EL (cell line): ENCODE measurements at places on chromosomes 16 and 17.

DNA sequence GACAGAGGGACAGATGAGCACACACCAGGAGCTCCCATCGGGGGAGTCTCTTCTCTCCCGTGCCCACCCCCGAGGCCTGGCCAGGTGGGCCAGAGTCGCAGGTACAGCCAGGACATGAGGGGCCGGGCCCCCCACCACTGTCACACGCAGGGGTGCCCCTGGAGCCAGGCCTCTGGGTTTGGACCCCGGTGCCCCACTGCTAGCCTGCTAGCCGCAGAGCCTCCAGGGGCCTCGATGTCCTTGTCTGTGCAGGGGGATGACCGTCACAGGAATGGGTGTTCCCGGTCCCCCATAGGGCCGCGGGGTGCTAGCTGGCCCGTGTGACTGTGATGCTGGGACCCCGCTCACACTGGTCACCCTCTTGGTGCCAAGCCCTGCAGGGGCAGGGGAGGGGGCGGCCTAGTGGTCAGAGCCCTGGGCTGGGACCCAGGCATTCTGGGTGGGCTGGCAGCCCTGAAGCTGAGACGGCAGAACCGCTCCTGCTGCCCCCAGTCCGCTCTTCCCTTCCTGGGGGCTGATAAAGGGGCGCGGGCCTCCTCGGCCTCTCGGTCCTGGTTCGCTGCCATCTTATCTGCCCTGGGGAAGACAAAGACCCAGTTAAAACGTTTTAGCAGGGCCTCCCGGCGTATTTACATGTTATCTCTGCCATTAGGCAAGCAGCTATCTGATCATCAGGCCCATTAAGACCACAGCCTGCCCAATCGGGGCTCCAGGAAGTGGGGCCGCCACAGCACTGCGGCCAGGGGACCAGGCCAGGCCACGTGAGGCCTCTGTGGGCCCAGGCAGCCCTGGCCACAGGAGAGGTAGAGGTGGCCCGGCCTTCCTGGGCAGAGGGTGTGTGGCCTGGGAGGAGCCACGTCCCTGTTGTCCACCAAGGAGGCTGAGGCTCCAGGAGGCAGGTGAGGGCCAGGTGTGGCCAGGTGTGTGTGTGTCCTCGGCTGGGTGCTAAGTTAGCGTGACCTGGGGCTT lies 57.2 kb upstream of the ZC3H18 start:
- DNase-seq: no peak

DNA sequence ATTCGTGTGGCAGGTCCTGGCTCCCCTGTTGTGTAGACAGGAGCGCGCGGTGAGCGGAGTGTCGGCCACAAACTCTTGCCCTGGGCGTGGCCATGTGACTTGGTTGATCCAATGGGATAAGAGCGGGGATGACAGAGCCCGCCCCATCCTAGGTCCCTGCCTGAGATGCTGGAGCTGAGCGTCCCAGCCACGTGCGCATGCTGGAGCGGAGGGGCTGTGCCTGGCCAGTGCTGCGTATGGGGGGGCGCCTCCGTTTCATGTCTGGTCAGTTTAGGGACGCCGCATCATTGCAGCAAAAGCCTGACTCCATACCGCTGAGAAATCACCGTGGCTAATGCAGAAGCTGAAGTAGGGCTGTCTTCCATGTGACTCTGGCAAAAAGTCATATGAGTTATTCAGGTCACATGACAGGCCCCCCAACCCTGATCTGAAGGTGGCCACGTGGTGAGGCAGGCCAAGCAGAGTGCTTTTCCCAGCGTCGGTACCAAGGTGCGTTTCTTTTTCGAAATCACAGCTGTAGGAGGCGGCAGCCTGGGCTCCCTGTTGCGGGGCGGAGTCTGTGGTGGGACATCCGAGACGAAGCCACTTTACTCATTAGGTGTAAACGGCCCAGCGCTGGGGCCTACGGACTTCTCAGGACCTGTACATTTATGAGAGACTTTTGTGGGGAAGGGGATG lies 22.5 kb downstream of the HSBP1 start:
- DNase-seq: no peak

DNA sequence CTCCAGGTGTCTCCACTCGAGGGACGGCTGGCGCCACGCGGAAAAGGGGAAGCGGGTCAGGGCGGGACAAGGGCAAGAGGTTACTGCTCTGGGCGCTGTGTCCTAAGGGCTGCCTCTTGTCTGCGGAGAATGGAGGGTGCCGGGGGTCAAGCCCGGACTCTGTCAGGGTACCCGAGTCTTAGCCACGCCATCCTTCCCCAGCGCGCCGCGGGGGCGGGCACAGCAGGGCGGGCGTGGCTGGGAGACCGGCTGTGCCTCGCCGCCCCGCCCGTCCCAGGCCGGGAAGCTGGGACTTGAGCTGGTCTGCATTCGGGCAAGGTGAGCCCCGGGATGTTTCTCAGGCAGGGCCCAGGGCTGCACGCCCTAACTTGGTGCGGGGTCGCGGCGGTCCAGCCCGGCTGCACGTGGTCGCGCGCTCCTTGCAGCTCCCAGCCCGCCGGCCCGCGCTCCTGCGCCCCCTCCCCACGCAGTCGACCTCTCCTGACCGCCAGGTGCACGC lies 6.2 kb upstream of the ACTG1 start:
- DNase-seq: peak; percentile 42

GRCh38 chr17:74192950-74193781 lies 10.3 kb upstream of the RPL38 start:
- no peak for DNase-seq

DNA sequence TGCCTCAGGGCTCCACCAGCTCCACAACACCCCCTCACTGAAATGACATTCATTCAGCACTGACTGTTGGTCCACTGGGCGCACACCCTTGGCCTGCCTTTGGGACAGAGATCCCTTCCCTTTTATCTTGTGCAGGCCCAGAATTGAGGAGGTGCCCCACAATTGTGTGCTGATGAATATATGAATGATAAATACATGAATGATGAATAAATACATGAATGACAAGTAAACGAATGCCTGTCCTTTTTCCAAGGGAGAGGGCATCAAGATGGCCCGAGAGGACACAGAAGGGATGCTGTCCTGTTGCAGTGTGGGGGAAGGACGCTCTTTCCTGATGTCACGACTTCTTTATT lies 5.7 kb downstream of the CCR7 start:
- no peak for DNase-seq

- DNase-seq: peak; percentile 48
Observed at GRCh38 chr17:81399481-81400153, 4.4 kb downstream of the BAHCC1 start.

- DNase-seq: no peak
Observed at GRCh38 chr17:77479372-77480198, 338.8 kb downstream of the SEC14L1 start.

- no peak for DNase-seq
Observed at GRCh38 chr17:81127526-81128177, 37.7 kb upstream of the PVALEF start.

- no peak for DNase-seq
Observed at GRCh38 chr17:9268546-9268945, 247.2 kb downstream of the NTN1 start.

DNA sequence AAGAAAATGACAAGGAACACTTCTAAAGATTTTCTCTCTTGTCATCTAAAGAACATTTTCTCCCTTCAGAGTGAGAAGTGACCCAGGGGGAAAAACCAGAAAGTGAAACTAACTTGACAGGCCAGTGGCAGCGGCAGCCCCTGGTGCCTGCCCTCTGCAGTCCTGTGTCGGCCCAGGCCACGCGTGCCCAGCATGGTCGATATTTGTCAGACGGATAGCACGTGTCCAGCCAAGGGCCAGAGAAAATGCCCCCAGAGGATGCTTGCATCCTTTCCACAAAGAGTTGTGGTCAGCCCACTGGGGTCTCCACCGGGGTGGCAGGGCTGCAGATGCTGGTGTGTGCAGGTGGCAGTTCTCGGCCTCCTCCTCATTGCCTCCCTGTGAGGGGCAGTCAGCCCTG lies 176.6 kb downstream of the RAB11FIP4 start:
- DNase-seq: no peak

GRCh38 chr17:35312790-35313711 lies 60.4 kb downstream of the SLFN11 start:
- DNase-seq: peak; percentile 67

DNA sequence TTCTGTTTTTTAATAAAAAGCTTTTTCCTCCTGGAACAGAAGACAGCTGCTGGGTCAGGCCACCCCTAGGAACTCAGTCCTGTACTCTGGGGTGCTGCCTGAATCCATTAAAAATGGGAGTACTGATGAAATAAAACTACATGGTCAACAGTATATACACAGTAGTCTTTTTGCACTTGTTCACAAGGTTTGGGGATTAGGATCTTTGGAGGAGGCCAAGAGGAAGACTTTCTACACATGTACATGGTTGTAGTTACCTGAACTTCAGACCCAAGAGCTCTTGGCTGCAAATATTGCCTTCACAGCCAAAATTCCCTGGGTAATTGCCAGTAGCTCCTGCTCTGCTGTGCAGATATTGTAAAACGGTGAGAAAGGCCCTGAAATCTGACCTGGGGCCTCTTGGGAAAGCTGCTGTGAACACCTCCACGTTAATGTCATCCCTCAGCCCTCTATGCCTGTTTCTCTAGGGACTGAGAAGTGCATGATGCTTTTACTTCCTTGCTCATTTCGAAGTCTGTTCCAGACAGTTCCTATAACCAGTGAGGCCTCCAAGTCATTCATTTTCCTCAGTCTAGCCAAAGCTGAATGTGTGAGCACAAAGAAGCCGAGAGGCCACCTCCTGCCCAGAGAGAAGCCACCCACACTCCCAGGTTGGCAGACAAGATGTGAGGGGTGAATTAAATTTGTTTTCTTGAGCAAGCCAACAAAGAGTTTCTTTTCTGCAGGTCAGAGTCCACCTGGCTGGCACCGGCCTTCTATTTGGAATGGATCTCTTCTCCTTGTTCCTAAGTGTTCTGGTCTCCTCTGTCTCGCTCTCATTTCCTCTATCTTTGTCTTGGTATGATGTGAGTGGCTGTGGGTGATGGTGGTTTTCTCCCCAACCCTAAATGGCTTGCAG lies 15.9 kb downstream of the ANKRD40 start:
- DNase-seq: no peak

DNA sequence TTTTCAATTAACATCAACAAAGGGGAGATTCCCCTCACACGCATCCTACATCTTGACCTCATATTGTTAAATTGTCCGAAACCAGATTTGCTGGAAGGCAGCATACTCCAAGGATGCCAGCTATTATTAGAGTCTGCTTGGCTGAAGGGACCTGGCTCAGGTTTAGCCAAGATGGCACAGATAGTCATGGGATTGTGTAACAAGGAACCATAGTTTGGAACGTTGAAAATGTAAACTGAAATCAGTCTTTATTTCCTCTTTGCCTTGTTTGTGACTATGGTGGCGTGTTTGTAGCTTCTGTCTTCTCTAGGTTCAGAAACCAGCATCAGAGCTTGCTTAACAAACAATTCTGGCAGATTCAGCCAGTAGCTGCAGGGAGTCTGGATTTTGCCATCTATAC lies 5.9 kb downstream of the ARSG start:
- DNase-seq: no peak
